NCI-H526 (cell line): ENCODE measurements at places on chromosomes 3 and 15.

- no peak for DNase-seq
Observed at GRCh38 chr3:188400494-188401243, 246.7 kb downstream of the LPP start.

DNA sequence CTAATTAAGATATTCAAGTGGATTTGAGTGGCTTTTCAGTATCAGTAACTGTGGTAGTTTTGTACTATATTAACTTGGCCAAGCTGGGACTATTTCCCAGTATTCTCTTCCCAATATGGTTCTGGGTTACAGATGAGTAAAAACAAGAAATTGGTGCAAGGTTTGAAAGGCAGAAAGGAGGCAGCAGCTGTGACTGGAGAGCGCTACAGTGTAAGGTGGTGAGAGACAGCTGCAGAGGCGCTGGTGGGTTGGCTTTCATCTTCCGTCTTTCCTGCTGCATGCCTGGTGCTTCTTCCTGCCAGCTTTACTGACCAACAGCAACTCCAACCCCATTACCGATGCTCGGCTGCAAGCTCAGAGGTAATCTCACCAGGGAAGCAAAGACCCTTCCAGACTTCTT is 9.8 kb downstream of the DPH3 start:
- DNase-seq = no peak

DNA sequence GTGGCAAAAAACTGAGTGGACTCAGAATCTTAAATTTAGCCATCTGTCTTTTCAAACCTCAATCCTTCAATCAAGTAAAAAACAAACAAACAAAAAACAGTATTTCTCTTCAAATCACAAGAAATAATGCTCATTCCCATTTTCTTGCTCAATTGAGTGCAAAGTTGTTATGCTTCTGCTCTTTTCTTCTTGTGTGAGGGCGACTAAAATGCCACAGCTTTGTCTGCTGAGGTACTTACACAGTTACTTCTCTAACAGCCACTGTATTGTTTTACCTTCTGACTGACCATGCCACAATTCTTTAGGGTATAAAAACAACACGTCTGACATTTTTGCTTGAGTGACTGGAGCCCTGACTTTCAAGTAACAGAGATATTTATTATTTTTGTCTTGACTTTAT is 617.4 kb downstream of the NAALADL2 start:
- DNase-seq = no peak

DNA sequence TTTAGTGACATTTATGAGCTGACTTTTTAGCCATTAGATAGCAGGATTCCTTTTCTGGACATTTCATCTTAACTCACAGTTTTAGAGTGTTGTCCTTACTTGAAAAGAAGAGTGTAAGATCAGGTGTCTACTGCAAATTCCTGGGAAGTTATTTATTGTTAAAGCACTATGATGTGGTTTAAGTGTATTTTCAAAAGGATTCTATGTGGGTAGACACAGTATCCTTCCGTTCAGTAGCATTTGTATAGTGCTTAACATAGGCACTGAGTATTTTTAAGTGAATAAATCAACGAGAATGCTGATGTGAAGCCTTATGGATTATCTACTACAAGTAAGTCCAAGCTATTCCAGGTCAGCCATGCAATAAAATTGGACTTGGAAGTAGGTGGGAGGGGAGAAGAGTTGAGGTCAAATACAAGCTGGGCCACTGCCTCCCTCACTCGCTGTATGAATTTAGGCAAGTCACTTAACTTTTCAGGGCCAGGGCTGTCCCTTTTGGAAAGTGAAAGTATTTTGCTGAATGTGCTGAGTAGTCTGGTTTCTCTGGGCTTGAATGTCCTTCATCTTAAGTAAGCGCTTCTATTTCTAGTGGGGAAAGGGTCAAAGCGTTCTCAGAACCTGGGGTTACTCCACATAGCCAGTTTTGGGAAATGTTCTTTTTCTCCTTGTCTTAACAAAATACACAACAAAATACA is 48.6 kb downstream of the GAP43 start:
- DNase-seq = no peak

DNA sequence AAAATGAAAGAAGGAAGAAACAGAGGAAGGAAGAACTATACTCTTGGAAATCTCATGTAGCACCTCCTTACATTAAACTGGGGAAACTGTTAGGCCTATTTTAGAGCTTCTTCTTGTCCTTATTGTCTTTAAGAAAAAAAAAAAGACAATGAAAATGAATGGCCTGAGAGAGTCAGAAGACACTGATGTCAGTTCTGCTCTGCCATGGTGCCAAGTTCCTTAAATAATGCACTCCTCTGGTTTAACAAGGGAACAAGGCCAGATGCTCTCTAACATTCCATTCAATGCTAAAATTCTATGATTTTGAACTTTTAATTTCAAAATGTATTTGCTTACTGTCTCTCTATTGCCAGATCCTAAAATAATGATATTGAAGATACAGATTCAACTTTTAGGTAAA is 4.4 kb upstream of the MBNL1 start:
- no peak for DNase-seq

GRCh38 chr3:62815981-62816380 is 59.2 kb downstream of the CADPS start:
- no peak for DNase-seq

GRCh38 chr15:81899024-81899423 is 146.8 kb downstream of the MEX3B start:
- DNase-seq = no peak

- DNase-seq = no peak
Observed at GRCh38 chr3:188208516-188208981, 54.6 kb downstream of the LPP start.

- DNase-seq = no peak
Observed at GRCh38 chr3:151404316-151404715, 19.8 kb upstream of the P2RY12 start.

- no peak for DNase-seq
Observed at GRCh38 chr3:41330465-41330864, 131.2 kb downstream of the CTNNB1 start.

- no peak for DNase-seq
Observed at GRCh38 chr3:42900226-42901072, 5.5 kb upstream of the ZNF662 start.

GRCh38 chr3:141431411-141432378 is 55.1 kb upstream of the RASA2 start:
- no peak for DNase-seq

- no peak for DNase-seq
Observed at GRCh38 chr15:82763361-82764116, 42.3 kb downstream of the FSD2 start.

DNA sequence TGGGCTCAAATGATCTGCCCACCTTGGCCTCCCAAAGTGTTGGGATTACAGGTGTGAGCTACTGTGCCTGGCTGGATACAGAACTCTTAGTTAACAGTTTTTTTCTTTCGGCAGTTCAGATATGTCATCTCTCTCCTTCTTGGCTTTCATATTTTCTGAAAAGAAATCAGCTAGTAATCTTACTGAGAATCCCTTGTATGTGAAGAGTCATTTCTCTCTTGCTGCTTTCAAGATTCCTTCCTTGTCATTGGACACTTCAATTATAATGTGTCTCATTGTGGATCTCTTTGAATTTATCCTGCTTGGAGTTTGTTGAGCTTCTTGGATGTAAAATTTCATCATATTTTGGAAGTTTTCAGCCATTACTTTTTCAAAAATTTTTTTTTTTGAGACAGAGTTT is 17.0 kb downstream of the TRIM69 start:
- no peak for DNase-seq

DNA sequence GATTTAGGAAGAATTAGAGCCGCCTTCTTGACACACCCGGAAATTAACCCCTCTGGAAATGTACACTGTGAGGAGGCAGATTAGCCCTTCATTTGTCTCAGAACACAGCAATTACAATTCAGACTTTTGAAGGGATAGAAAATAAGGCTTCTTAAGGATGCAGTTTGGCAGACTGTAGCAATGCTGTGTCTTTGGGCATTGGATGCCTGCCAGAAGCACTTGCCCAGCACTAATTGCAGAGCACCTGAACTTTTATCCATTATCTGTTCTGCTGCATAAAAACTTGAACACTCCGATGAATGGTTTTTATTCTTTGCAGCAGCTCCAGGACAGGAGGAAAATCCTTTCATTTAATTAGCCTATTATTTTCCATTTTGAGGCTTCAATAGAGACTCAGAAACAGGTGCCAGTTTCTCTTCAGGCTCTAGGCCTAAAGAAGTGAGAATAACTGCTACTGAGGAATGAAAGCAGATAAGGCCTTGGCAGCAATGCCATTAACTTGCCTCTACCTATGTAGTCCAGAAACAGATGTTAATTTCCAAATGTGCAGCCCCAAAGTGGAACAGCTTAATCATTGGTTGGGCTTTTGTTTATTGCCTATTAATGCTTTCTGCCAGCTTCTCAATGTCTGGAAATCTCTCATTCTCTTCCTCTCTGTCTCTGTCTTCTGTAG is 418.5 kb downstream of the NSUN3 start:
- DNase-seq = no peak

DNA sequence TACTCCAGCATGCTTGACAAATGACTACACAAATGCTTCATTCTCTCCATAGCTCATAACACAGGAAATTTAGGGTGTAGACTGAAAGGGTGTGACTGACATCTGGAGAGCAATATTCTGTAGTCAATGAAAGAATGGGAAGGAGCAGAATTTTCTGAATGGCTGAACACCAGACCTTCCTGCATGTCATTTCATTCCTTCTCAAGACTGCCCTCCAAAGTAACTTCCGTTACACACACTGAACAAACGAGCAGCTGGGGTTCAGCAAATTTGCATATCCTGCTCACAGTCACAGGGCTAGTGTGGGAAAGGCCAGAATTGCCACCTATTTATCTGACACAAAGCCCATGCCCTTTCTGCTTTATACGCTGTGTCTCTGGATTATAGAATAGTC is 325.0 kb upstream of the CFAP20DC start:
- peak; percentile 1 for DNase-seq

GRCh38 chr15:90334304-90334731 is 17.8 kb upstream of the ZNF774 start:
- DNase-seq = no peak

GRCh38 chr3:50008931-50009330 is 69.0 kb downstream of the RBM6 start:
- DNase-seq = no peak

- no peak for DNase-seq
Observed at GRCh38 chr3:47016934-47017435, 37.5 kb downstream of the NBEAL2 start.

GRCh38 chr3:184344579-184345316 is 7.3 kb downstream of the FAM131A start:
- peak; percentile 18 for DNase-seq

GRCh38 chr15:97652041-97652440 is 308.5 kb upstream of the ARRDC4 start:
- peak; percentile 8 for DNase-seq

DNA sequence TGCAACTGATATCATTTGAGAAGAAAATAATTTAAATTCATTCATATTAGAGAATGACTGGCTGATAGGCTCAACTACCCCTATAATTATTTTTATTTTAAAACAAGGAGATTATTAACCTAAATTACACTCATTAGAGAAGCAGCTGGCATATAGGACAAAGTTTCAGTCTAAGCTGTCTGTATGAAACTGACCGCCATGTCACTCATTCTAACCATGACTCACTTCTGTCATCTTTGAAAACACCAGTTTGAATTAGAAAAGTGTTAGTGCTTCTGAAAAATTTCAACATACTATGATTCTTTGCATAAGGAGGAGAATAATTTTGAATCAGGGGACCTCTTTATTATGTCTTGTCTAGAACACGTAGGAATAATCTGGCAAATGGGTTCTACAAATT is 1058.5 kb downstream of the ROBO2 start:
- DNase-seq = no peak

GRCh38 chr15:80141916-80142598 is 10.7 kb upstream of the FAH start:
- no peak for DNase-seq

DNA sequence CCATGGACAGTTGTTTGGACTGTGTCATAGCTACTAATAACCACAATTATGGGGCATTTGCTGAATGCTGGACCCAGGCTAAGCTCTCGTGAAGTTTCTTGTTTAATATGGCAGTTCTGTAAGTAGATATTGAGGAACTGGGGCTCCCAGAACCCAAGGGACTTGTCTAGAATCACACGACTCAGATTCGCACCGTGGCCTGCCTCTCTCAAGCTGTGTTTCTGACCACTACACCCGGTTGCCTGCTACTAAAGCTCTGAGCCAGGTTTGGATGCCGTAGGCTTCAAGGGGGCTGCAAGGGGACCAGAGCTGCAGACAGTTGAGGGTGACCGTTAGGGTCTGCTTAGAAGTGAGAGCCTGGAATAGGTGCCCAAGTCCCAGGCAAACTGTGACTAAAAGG is 11.5 kb downstream of the TEX264 start:
- DNase-seq = no peak

DNA sequence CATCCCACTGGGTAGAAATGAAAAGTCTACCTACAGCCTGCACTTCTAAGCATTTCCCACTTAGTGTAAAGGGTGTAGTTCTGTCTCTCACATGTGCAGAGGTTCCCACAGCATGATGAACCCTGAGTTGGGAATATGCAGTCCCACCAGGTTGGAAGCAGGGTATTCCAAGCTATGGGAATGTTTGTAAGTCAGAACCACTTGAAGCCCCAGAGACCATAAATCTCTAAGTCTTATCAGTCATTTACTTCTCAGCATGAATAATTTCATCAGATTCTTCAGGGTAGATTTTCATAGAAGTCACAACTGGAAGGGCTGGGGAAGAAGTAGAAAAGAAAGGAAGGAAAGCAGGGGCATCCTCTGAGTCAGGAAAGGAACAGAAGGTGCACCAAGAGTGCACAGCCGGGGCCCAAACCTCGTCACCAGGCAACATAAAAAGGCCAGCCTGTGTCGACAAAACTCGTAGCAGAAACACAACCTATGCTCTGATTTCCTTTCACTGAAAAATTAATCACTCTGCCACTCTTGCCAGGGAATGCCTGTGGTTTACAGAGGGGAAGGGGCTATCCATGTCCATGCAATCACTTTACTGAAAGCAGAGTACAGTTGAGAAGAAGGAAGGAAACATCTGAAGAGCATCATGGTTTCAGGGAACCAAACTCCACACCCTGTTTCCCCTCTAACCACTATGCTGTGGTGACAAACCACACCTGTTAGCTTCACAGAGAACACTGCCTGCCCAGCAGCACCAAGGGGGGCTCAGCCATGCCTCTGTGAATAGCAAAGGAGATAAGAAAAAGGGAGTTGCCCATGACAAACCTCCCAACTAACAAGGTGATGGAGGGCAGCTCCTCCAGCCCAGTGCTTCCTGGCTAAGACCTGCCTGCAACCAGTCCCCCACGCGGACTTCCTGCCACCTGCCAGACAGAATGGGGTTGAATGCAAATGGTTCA is 40.5 kb downstream of the SH3BP5 start:
- DNase-seq = no peak

GRCh38 chr15:101566748-101567488 is 77.4 kb upstream of the PCSK6 start:
- DNase-seq = no peak

- no peak for DNase-seq
Observed at GRCh38 chr3:12560505-12561190, 3.8 kb downstream of the MKRN2 start.
